ENCODE measurements at places on chromosomes 13 and 19.

- peak; percentile 85 for DNase-seq
These were observed 12.5 kb downstream of the FEM1A start for GRCh38 chr19:4803736-4804695.

GRCh38 chr19:18898607-18899408 is 2.9 kb upstream of the CERS1 start:
- DNase-seq = peak; percentile 41

GRCh38 chr13:51584731-51585672 is 740 bp downstream of the WDFY2 start:
- DNase-seq = no peak

DNA sequence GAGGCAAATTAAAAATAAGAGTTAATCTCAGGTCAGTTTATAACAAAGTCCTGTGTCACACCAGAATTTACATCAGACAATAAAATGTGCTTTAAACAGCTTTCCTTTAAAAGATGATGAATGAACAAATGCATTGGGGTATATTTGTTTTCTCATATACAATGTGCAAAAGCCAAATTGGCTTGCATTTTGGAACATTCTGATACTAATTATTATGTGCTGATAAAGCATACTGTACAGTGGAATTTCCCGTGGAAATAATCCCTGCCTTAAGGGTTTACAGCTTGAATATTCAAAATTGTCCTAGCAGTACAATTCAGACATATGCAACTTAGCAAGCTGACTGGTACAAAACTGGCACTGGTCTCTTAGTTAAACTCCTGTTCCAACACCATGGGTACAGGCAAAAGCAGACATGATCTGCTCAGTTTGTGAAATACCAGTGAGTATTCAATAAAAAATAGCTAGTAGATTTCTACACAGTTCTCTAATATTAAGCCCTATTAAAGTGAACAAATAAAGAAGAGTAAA is 373.4 kb downstream of the SLITRK1 start:
- DNase-seq = no peak

DNA sequence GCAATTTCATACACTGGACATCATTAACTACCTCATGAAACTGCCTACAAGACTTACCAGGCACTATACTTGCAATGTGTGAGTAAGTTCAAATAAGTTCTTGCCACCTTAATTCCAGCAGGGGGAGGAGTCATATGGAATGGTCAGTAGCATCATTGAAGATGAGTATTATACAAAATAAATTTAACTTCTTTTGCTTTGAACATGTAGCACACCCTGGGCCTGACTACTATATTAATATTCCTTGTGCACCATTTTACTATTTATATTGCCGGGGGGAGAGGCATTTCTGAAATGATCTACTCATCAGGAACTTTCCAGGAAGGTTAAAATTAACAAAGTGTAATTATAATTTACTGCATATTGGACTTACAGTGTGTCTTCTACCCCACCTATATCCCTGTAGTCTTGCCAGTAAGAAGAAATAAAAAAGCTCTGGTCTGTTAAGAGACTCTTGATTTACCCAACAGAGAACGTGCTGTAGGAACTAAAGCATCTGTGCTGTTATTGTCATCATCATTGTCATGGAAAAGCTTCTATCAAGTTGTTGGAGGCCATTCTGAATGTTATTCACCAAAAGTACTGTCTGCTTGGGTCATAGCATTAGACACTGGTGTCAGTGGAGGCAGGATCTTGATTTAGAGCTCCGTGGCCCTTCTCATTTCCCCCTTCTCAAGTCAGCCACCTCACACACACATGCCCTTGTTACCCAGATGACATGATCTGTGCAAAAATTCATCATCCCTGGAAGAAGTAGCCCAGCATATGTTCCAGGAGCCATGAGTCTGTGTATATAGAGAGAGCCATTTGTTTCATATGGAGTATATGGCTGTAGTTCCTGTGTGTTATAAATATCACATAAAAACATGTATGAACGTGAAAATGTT is 147.1 kb downstream of the MTUS2 start:
- no peak for DNase-seq

DNA sequence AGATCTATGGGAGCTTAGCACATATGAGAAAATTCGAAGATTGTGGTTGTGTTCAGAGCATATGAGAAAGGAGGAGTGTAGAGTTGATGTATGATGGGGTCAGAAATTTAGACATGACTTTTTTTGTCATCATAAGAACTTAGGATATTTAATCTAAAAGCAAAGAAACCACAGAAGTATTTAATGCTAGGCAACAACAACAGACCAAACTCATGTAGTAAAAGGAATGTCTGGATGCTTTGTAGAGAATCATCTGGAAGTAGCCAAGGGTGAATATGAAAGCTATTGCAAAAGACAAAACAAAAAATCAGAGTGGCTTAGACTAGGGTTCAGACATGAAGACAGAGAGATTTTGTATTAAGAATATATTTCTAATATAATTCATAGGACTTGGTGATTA is 190.3 kb downstream of the SLITRK1 start:
- no peak for DNase-seq

DNA sequence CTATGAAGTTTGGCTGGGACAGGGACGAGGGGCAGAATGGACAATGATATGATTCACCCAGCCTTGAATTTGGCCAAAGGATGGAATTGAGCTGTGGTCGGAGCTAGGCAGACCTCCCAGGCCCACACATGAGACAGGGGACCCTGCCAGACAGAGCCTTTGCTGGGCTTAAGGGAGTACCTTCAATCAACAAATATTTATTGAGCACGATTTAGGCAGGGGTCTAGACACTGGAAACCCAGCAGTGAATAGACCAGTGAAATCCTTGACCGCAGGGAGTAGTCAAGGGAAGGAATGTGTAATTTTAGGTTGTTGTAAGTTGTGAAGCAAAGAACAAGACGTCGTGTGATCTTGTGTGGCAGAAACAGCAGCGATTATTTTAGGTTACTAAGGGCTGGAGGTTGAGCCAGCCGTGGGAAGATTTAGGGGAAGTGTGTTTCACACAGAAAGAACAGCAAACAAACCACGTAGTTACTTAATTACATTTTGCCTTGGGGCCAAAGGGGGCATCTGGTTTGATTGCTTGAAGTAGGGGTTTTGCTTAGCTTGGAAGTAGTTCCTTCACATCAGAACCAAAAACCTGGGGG is 16.9 kb upstream of the AP1M2 start:
- peak; percentile 68 for DNase-seq

DNA sequence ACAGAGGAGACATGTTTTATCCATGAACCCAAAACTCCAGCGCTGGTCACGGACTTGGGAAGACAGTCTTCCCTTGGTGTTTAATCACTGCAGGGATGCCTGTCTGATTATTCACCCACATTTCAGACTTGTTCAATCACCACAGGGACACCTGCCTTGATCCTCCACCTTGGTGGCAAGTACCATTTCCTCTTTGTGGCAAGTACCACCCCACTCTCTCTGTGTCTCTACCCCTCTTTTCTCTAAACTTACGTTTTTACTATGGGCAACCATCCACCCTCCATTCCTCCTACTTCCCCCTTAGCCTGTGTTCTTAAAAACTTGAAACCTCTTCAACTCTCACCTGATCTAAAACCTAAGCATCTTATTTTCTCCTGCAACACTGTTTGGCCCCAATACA is 16.8 kb downstream of the ZNF83 start:
- no peak for DNase-seq

Data from ELF-1 (cell line).